ENCODE measurements at places on chromosomes 3 and 15.
A peak's percentile ranks its signal among the peaks of the same experiment; 100 is the strongest.

- DNase-seq = no peak
These were observed 28.0 kb upstream of the NDUFB4 start for GRCh38 chr3:120568202-120568531.

DNA sequence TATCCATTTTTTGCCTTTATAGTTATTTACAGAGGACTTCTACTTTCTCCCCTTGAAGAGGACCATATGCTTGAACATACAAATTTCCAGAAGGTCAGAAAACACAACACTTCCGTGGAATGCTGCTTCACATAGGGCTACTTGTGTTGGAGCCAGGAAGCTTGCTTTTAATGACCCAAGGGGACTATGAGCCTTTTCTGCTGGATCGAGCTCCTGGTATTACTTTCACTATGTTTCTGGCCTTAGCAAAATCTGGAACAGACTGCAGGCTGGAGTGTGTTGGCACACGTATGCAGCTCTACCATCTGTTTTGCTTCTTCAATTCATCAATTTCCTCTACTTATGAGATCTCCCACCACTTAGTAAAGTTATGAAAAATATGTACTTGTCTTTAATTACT lies 69.3 kb upstream of the CBLB start:
- DNase-seq = no peak

- DNase-seq = peak; percentile 4
These were observed 107.0 kb upstream of the RORA start for GRCh38 chr15:61336026-61336638.

DNA sequence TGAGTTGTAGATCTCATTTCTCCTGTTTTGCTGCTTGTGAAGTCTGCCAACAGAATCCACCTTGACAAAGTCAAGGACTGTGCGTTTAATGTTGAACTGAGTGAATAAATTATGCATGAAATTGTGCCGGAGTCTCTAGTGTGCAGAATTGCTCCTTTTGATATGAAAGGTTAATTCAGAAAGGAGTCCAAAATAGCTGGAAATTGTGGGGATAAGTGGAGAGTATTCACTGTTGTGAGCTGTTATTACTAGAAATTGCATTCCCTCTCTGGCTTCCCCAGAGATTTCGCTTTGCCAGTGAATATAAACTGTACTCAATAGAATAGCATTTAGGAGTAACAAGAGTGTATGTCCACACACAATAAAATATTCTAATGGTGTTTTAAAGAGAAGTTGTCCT lies 43.1 kb downstream of the SAMMSON start:
- no peak for DNase-seq

DNA sequence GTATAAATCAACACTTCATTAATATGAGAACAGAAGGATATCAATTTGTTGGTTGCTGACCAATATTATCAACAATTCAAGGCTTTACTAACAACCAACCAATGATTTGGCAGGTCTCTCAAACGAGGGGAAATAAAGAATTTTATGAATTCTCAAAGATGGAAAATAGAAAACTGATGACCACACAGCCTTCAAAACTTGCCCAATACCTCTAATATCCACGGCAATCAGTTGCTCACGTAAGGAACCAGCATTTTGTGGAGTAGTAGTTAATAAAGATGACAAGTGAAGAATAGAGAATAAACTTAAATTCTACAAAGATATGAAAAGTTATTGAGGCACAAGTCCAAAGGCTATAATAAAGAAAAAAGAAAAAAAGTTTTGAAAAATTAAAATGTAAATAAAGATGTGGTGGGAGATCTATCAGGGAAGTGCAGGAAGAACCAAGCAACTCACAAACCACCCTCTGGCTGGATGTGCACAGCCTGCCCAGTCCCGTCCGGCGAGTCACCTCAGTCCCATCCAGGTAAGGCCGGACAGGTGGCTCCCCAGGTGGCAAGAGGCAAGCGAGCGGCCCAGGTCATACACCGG lies 808 bp downstream of the GK5 start:
- DNase-seq = no peak

- no peak for DNase-seq
These were observed 65.5 kb downstream of the CCR4 start for GRCh38 chr3:33016846-33017405.

DNA sequence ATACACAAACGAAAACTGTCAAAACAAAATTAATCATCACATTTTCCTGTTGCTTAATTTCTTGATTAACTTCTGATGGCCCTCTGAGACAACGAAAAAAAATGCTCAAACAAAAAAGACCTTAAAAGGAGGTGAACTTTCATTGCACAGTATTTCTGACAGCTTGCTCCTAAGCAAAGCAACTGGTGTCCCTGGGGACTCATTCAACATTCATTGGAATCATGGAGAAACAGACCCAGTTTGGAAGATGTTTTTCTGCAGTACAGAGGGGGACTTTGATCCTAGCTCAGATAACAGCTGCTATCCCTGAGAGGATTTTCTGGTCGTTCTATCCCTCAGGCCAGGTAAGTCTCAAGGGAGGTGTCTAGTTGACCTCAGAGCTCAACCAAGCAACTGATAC lies 378.7 kb upstream of the ATP11B start:
- DNase-seq = no peak

DNA sequence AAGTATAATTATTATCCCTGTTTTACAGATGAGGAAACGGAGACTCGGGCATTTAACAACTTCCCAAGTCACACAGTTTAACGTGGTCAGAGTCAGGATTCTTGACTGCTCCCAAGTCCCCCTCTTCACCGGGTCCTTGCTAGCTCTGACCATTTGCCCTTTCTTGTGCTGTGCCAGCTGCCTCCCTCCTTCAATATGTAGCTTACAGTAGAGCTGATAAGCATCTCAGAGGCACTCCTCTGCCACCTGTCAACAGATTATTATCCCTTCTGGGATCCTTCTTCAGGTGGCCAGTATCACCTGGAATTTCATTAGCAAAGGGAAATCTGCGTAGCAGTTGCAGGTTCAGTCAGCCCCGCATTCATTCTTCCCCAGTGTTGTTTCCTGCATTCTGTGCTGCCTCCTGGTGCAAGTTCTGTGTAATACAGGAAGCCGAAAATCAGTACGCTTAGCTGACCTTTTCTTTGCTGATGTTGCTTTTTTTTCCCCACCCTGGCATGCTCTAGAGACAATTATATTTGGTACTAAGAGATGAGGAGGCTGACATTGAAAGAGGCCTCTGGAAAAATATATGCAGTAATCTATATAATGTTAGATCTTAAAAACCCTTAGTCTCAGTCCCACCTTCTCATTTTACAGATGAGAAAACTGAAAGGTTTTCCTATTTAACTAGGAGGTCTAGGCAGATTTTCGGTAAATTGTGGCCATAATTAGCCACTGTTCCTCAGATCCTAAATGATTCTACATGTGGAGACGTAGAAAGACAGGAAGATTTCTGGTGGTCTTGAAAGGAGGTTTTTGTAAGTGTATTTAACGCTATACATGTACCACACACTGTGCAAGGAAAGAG lies 24.8 kb downstream of the TMOD2 start:
- no peak for DNase-seq

GRCh38 chr3:14415501-14415900 lies 13.1 kb downstream of the SLC6A6 start:
- DNase-seq = no peak

GRCh38 chr3:150344079-150344759 lies 63.9 kb upstream of the TSC22D2 start:
- DNase-seq = no peak

- DNase-seq = no peak
These were observed 120.8 kb downstream of the FEZF2 start for GRCh38 chr3:62252438-62253157.

DNA sequence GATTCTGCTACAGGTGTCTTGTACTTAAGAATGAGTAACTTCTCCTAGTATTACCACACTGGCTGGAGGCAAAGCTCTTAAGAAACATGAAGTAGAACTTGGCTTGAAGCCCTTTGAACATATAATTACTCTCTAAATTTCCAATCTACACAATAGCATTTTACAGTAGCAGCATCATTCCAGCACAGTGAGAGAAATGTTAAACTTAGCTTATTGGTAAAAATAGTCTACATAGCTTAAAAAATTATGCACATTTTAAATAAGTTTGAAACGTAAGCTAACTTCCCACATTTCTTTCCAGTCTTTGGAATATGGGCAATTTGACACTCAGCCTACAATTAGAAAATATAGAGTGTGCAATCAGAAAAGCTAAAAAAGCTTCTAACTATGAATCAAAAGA lies 32.8 kb upstream of the TOP2B start:
- DNase-seq = no peak

- DNase-seq = no peak
These were observed 199.8 kb downstream of the TBC1D5 start for GRCh38 chr3:17542591-17542990.

GRCh38 chr3:26260139-26260538 lies 362.4 kb upstream of the LRRC3B start:
- no peak for DNase-seq

DNA sequence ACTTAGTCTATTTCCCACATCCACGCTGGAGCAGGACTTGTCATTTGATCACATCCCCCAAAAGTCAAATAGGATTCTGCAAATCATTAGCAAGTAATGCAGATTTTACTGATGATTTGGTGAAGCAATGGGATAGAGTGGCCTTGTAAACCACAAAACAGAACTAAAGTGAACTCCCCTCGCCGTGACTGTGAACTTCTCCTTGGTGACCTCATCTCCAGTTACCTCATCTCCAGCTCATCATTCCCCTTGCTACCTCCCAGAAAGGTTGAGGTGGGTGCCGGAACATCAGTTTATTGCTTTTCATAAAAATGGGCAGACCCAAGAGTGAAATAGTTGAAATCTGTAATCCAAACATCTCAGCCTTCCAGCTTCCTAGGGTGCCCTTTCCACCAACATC lies 36.7 kb upstream of the ADPGK start:
- no peak for DNase-seq

DNA sequence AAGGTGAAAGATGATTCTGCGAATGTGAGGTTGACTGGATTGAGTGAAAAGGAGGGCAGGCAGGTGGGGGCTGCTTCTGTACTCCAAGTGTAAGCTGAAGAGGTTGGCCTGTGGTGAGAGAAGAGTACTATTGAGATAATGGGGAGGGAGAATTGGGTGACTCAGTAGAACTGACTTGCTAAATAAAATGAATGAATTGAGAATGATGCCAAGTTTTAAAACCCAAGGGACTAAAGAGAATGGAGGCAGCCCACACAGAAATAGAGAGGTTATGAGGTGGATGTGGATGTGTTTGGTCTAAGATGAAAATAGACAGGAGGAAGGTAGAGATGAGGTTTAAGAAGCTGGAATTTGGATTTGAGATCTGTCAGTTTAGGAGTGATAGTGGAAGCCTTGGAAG lies 5.9 kb downstream of the MME start:
- no peak for DNase-seq

GRCh38 chr3:14222457-14222856 lies 43.8 kb downstream of the LSM3 start:
- DNase-seq = no peak

DNA sequence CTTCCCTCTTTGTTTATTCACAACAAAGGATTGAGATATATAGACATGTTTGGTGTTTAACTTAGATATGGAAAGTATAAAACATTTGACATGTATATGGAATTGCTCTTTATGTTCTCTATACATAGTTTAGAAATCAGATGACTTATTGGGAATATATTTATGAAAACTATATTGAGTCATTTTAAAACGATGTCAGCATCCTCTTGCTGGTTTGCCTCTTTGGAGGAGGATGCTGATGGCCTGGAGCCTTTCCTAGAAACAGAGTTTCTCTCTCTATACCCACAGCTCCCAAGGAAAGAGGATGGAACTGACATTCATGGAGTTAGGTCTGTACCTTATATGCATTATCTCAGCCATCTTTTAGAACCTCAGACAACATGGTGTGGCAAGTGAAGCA lies 40.3 kb downstream of the ZBTB38 start:
- no peak for DNase-seq

DNA sequence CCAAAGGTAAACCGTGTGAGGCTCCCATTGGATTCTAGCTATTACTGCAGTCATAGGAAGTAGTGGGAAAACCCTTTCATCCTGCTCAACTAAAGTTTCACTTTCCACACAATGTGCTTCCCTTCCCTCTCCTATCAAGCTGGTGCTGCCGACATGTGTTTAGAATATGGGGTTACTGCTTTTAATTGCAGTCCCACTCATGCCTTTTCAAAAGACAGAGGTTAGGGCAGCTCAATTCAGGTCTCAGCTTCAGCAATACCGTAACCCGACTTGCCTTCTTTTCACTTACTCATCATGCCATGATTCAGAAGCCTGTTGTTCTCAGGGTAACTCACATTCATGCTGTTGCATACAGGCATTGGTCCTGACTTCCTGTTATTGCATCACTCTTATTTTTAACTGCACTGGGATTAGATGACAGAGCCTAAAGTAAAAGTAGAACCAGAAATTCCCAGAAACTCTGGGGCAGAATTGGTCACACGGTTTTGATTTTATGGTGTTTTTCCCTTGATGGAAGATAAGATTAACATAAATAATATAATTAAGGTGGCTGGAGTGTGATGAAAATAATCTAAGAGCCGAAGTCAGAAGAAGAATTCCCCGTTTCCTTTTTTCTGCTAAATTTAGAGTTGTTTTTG lies 45.7 kb downstream of the C2CD4B start:
- no peak for DNase-seq

DNA sequence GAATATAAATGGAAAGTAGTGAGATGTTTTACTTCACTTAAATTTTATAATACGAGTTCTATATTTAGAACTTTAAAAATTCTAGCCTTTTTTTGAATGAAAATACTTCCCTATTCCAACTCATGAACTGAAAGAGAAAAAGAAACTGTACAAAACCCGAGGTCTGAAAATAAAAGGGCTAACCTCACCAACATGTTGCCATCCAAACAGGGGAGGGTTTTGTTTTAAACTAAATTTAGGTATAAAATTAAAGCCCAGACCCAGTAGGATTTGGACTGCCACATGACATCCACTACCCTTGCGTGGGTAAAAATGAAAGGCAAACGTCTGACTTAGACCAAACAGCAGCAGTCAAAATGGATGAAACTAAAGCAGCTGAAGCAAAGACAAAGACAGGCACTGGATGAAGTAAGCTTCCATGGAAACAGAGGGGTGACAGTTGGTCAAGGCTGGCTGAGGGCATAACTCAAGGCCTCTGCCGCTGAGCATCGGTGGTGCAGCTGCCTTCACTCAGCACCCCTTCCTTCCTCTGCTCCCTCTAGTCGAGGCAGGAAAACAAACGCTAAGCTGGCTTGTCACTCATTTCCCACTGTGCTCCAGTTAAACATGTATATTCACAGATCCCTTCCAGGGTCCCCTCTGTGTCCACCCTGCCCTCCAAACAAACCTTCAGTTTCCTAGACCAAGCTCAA lies 58.1 kb downstream of the TM4SF4 start:
- peak; percentile 4 for DNase-seq

- no peak for DNase-seq
These were observed 136.5 kb downstream of the XXYLT1 start for GRCh38 chr3:195134431-195134830.

GRCh38 chr15:60406513-60407414 lies 9.0 kb upstream of the ANXA2 start:
- no peak for DNase-seq
